ENCODE measurements at places on chromosomes 7 and 10. TPM values are rescaled to one million over a fixed set of nuclear protein-coding genes. Genes with fewer than 3 reads are reported as not detected.

GRCh38 chr10:49212783-49213182 lies 24.6 kb upstream of the TMEM273 start:
- no peaks in the 10 kb centered on the region for H3K4me1 ChIP-seq
- no peak overlapping the region for H3K27ac ChIP-seq
- H3K27me3 ChIP-seq, result no peaks in the 10 kb centered on the region
- no peaks in the 10 kb centered on the region for H3K36me3 ChIP-seq
- no peak for DNase-seq
- no peak overlapping the region for H3K4me3 ChIP-seq

GRCh38 chr10:70907637-70908405 lies 19.5 kb upstream of the PCBD1 start:
- no peaks in the 10 kb centered on the region for H3K27me3 ChIP-seq
- H3K4me3 ChIP-seq, result no peak overlapping the region
- H3K36me3 ChIP-seq, result no peaks in the 10 kb centered on the region

GRCh38 chr7:45920502-45921380 lies at the start of gene IGFBP3:
IGFBP3 (minus strand) TSS chr7:45921272; CDS start chr7:45921140, 132 bp downstream.
- no peaks in the 10 kb centered on the region for H3K36me3 ChIP-seq
- H3K4me3 ChIP-seq, result peak within 1 kb of the TSS; percentile 27
- no peak within 1 kb of the TSS for H3K27ac ChIP-seq
- peaks cover 5% of the 10 kb centered on the region for H3K4me1 ChIP-seq

DNA sequence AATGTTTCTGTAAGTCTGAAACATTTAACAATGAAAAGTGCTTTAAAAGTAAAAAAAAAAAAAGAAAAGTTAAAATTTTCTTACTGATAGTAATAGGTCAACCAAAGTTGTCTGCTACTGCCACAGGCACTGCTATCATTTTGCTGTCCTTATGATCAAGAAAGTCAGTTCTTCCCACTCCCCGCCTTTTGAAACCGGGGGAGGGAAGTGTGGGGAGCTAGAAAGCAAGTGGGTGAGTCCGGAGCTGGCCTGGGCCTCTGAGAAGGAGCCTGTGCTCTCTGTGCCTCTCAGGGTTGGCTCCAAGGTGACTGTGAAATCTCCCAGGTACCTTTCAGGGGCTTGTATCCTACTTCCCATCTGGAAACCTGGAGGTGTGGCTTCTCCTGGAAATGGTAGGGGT lies 7.3 kb downstream of the C7orf57 start:
- no peak overlapping the region for H3K4me3 ChIP-seq
- no peaks in the 10 kb centered on the region for H3K27me3 ChIP-seq
- H3K27ac ChIP-seq, result no peak overlapping the region
- no peaks in the 10 kb centered on the region for H3K36me3 ChIP-seq
- no peaks in the 10 kb centered on the region for H3K4me1 ChIP-seq
- DNase-seq, result no peak

The HOXA2 gene
- total RNA-seq, result 1.8 TPM

DNA sequence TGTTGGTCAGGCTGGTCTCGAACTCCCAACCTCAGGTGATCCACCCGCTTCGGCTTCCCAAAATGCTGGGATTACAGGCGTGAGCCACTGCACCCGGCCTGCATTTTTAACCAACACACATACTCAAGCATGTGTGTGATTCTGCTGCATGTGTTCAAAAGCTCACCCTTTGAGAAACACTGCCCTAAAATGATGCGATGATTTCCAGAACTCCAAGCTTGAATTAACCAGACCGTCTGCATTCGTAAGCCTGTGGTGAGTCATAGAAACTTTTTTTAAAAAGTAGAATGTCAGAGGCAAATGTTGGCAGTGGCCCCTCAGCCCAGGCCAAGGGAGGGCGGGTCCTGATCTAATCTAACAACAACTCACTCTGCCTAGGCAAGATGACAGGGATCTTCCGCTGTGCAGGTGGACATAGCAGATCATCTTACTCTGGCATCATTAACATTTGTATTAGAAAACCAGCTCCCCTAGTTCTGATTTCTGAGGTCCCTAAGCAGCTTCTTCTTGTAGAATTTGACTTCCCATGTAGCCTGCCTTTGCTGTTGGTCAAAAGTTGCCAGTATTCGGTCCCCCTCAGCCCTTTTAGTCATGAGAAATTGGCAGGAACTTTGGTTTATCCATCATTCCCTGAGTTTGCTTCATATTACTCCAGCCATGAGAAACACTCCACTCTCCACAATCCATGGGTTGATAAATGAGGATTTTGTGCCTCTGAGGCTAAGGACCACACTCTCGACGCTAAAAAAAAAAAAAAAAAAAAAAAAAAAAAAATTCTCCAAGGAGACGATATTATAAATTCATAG lies 190.4 kb downstream of the SKIDA1 start:
- peak; percentile 66 for DNase-seq
- H3K4me3 ChIP-seq, result no peak overlapping the region
- H3K36me3 ChIP-seq, result no peaks in the 10 kb centered on the region

The OGDHL gene
- 21.4 TPM for total RNA-seq

DNA sequence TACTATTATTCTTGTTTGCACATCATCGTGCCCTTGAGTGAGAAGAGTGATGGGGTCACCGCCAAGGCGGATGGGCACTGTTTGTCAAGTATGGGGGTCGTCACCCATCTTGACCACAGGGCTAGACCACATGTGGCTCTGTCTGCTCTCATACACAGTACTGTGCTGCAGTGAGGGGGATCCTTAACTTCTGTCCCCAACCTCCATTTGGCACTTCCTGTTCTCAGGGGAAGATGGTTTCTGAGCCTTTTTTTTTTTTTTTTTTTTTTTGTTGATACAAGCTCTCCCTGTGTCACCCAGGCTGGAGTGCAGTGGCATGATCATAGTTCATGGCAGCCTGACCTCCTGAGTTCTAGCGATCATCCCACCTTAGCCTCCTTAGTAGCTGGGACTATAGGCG lies 13.6 kb downstream of the WBP1L start:
- no peaks in the 10 kb centered on the region for H3K36me3 ChIP-seq
- no peak overlapping the region for H3K4me3 ChIP-seq
- DNase-seq, result no peak
- H3K27me3 ChIP-seq, result no peaks in the 10 kb centered on the region

Measured in Caco-2 (cell line).